ENCODE measurements at places on chromosomes 12 and 14.

- no peak for DNase-seq
Observed at GRCh38 chr14:23605931-23606585, 27.5 kb upstream of the JPH4 start.

DNA sequence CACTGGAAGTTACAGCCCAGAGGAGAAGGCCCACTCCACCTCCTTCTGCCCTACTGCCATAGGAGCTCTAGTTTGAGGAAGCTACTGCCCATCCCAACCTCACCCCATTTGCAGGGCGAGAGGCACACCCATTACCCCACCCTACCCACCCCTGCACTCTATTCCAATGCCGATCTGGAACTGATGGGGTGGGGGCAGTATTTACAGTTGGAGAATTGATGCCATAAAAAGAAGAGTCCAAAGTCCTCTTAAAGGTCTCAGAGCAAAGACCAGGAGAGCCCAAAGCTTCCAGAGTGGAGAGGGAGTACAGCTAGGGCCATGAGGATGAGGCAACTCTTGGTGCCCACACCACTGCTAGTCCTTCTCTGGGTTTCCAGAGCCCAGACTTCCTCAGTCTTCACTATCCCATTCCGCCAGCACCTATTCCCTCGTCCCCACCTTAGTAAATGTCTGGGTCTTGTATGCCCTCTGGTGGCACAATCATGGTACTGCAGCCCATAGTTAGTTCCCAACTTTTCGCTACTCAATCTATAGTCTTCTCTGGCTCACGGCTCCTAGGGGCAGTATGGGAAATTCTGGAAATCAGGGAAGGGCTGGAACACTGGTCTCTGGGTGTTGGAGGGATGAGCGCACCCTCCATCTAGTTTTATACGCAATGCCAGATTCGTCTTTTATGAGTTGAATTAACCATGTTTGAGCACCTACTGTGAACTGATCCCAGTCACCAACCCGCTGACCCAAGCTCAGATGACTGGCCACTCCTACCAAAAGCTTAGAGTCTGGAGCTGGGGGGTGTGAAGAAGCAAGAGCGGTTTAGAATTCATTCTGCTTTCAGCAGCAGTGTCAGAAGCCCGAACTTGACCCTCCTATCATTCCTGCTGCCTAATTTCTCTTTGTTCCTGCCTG is 6.9 kb upstream of the ADCY6 start:
- peak; percentile 75 for DNase-seq

GRCh38 chr12:47378907-47379306 is 299.1 kb upstream of the AMIGO2 start:
- no peak for DNase-seq

- DNase-seq: no peak
Observed at GRCh38 chr14:71327691-71328090, 420.4 kb downstream of the PCNX1 start.

DNA sequence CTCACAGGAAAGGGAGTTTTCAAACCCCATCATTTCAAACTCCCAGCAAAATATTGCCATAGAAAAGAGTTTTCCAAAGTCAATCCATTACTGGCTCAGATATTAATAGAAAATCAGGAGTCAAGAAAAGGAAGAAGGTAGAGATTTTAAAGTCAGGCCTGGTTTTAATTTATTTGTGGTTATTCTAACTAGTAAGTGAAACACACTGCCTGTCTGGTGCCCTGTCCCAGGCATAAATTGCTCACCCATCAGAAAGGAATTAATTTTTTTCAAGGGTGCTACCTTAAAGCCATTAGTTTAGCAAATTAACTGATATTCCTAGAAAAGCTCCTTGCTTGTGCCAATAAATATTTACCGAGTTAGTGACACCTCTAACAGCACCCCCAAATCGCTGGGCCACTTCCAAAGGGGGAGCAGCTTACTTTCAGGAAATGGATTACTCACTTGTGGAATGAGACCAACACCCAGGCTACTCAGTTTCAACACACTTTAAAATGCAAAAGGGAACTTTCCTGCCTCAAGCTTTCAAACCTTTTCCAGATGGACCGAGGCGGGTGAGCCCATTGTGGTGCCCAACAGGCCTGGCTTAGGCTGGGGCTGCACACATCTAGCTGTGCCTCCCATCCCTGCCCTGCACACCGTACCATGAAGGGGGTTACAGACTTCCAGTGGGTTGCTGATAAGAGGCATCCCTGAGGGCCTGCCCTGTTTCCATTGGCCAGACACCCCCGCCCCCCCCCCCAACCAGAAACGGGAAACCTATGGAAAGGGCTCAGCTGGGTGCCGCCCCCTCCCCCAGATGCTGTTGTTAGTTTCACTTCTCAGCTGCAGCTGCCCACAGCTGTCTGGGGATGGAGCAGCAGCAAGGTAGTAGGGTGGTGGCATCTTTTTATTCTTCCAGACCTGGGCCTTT is 117.2 kb downstream of the SAMD4A start:
- DNase-seq: no peak

- DNase-seq: no peak
Observed at GRCh38 chr12:9961901-9962300, 9.3 kb upstream of the CLEC12A start.

DNA sequence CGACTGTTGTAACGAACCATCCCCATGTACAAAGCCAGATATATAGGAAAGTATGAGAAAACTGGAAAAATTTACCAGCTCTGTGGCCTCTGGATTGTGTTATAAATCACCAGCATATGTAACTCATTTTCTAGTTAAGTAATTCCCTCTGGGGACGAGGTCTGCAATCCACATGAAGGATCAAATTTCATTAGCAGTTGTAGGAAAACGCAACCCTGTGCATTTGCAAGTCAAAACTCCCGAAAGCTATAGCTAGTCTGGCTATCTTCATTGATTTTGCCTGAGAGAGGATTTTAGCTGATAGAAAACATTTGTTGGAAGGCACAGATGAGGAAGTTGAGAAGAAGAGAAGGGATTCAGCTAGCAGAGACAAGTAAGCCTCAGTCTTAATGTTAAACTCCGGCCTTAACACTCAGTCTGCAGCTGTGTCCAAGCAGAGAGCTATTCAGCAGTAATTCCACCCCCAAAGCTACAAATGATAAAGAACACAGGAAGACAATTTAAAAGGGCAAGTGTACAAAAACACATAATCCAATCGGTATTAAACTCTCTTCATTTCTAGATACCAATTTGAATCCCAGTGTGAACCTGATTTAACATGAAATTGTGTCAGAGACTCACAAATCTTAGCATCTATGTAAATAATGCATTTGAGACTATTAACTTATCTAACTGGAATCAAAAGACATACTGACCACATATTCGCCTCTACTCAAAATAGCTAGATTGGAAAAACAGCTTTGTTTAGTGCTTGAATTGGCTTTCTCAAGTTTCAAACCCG is 54.2 kb upstream of the CERS5 start:
- DNase-seq: no peak

DNA sequence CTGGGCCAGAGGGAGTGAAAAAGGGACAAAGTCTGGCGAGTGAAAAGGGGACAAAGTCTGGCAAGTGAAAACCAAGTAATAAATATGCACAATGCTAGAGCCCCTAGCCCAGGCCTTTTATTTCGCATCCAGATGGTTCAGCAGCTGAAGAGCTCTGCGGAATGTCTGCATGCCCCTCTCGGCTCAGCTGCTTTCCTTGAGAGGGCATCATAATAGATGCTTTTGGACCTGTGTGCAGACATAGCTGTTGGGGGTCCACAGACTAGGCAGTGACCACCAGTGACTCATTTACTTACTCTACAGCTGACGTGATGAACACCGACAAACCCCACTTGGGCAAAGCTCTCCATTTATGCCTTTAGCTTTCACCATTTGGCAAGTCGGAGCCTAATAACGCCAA is 4.3 kb downstream of the NIN start:
- no peak for DNase-seq

- DNase-seq: no peak
Observed at GRCh38 chr14:53865711-53866110, 90.9 kb downstream of the BMP4 start.

DNA sequence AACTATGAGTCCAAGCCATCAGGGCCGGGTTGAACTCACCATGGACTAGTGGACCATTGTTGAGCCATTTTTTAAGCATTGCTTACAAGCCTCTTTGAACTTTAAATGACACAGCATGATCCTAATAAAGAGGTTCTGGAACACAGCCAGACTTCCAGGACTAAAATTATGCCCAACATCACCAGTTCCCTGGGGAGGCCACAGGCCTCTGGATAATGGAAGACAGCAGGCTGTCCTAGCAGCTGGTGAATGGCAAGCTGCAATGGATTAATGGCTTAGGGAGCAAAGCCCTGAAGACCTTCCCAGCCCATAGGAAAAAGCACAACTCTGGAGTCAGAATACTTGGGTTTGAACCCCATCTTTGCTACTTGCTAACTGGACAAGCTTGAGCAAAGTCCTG is 71.3 kb downstream of the FLRT2 start:
- no peak for DNase-seq

GRCh38 chr12:1360441-1361210 is 233.8 kb downstream of the FBXL14 start:
- DNase-seq: no peak

DNA sequence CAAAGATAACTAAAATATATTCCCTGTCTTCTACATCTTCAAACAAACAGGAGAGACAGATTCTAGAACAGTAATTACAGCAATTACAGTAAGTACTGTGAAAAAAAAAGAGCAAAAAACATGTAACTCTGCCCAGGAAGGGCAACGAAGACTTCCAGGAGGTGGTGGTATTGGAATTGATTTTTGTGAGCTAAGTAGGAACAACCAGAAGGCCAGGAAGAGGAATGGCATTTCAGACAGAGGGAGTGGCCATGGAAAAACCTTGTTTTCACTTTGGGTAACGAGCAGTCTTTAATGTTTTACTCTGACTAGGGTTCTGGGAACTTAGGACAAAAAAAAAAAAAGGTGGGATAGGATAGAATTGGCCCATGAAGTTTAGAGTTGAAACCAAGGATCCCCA is 196.3 kb upstream of the PLEKHG7 start:
- no peak for DNase-seq

- DNase-seq: no peak
Observed at GRCh38 chr12:57150400-57151000, 3.1 kb upstream of the LRP1-AS start.

DNA sequence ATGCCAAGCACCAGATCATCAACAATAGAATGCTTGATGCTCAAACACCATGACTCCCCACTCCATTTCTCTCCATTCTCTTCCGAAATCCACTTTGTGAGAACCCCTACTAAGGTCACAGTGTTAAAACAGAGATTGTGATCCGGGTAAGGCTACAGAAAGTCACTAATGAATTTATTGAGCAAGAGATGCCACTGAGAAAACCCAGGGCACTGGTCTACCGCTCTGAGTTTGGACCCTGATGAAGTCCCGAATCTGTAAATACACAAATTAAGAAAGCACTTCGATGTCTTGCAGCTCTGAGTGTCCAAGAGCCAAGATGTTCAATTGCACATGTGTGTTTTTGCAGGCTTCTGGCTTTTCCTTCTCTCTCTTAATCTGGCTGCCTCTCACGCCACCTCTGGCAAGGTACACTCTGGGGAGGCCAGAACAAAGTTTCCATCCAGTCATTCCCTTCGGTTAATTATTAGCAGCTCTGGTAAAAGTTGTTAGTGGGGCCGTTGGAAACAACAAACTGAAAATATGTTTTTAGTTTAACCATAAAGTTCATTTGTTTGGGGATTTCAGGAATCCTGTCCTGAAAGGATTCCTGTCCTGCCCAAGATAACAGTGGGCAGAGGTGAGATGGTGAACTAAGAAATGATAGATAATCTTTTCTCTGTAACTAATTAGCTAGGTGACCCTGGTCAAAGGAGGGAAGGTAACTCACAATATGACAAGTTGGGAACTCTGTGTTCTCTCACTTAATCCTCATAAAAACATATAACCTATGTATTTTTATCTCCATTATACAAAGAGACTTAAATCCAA is 75.4 kb downstream of the BTG1 start:
- DNase-seq: no peak

DNA sequence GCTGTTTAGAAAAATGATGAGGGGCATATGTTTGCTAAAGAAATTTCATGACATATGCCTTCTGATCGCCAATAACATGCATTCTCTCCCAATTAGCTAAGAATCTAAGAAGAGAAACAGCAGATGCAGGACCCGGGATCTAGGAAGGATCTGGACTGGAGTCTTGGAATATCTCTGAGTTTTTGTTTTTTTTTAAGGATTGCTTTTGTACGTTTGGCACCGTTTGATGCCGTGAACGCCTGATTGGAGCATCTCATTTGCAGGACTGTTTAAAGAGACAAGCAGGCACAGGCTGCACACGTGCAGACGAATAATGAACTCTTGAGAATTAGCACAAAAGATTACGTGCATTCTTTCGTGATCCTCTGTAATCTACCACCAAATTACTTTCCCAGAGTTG is 13.6 kb downstream of the EML1 start:
- DNase-seq: no peak

- DNase-seq: no peak
Observed at GRCh38 chr14:24465368-24465767, 22.8 kb upstream of the SDR39U1 start.

- no peak for DNase-seq
Observed at GRCh38 chr12:32024884-32025592, 65.8 kb downstream of the RESF1 start.

GRCh38 chr14:98174041-98174440 is 1098.0 kb downstream of the BCL11B start:
- no peak for DNase-seq

DNA sequence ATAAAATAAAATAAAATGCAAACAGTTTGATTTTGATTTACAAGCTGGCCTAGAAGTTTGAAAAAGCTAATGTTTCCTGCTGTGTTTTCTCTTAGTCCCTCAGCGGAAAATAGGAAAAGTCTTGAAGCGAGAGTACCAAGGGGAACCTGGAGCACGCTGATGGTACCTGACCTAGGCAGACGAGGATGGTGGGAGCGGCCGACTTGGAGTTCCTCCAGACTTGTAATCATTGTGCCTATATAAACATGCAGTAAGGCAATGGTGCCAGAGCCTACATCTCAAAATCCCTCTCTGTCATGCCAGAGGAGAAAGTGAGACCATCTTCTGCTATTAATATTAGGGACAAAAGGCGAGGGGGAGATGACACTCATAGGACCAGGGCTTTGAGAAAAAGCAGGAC is 371.7 kb downstream of the TMEM132D start:
- no peak for DNase-seq

- DNase-seq: no peak
Observed at GRCh38 chr12:51246254-51246853, 7.7 kb downstream of the DAZAP2 start.

DNA sequence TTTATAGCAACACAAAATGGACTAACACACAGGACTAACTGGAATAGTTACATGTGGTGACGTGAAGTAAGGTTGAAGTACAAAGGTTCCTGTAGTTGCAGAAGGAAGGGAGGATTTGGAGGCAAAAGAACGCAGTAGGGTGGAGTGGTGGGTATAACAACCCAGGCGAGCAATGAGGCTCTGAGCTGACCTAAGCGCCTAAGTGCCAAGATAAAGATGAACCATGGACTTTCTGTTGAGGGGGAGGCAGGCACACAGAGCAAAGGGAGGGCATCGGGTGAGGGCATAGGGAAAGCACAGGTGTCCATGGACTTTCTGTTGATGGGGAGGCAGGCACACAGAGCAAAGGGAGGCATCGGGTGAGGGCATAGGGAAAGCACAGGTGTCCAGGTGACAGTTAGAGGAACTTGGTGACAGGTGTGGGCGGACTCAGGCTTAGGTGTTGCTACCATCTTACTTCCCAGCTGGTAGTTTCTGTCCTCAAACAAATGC is 15.2 kb downstream of the SCNN1A start:
- DNase-seq: no peak

GRCh38 chr12:79689477-79690141 is 1.2 kb downstream of the PAWR start:
- DNase-seq: no peak

Measured in hypothalamus (tissue), 51 donors.